ENCODE measurements at places on chromosomes 3 and 15. TPM values are rescaled to one million over a fixed set of nuclear protein-coding genes. Genes with fewer than 3 reads are reported as not detected.

DNA sequence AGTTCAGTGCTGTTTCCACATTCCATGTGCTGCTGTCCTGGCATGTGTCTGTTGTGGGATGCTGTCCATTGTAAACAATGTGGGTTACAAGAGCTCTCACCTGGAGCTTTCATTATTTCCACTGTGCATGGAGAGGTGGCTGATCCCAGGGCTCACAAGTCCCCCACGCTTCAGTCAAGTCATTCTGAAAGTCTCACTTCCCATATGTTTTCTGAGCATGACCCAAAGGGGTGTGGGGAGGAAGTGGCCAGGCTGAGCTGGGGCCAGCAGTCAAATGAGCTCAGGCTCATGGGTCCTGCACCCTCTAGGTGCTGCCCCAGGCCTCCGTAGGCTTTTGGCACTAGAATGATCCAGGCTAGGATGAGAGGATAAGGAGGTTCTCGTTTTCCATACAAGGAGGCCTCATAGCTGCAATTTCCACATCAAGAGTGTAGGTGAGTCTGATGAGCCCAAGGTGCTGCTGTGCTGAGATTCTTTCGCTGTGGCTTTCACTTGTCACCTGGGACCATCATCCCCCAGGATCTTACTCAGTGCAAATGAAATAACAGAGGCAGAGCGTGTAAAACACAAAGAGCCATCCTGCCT, 22.0 kb downstream of the STARD5 start:
- no peaks in the 10 kb centered on the region for H3K27me3 ChIP-seq
- H3K4me3 ChIP-seq: peak overlapping the region; percentile 1
- H3K27ac ChIP-seq: peak overlapping the region; percentile 94
- peak; percentile 92 for DNase-seq
- peaks cover 68% of the 10 kb centered on the region for H3K36me3 ChIP-seq
- peaks cover 82% of the 10 kb centered on the region for H3K4me1 ChIP-seq

- H3K27me3 ChIP-seq: no peaks in the 10 kb centered on the region
- H3K27ac ChIP-seq: no peak overlapping the region
Measured at GRCh38 chr3:71168880-71169411, 414.6 kb downstream of the FOXP1 start.

OR5K2 gene
- polyA plus RNA-seq: not detected

DNA sequence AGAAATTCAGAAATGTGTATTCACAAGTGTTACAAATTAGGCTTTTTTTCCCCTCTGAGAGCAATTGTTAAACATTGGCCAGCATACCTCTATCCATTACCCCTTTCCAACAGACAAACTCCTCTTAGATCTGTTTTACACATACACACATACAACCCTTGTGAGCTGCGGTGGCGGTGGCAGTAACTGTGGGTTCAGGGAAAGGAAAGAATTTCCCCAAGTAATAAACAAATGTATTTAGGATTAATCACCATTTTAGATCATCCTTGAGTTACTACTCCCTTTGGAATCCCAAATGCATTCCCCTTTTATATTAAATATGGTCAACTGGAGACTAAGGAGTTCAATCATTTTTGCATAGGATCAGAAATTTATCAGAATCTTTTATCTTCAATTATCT, 667.0 kb downstream of the FHIT start:
- H3K27me3 ChIP-seq: no peaks in the 10 kb centered on the region
- H3K27ac ChIP-seq: no peak overlapping the region
- no peak for DNase-seq
- H3K36me3 ChIP-seq: no peaks in the 10 kb centered on the region

GRCh38 chr15:86016750-86017149, 62.9 kb upstream of the AGBL1 start:
- no peaks in the 10 kb centered on the region for H3K4me1 ChIP-seq
- H3K4me3 ChIP-seq: no peak overlapping the region
- H3K27me3 ChIP-seq: no peaks in the 10 kb centered on the region
- no peaks in the 10 kb centered on the region for H3K36me3 ChIP-seq
- no peak overlapping the region for H3K27ac ChIP-seq
- no peak for DNase-seq

AEN gene
- polyA plus RNA-seq: 4.6 TPM

DNA sequence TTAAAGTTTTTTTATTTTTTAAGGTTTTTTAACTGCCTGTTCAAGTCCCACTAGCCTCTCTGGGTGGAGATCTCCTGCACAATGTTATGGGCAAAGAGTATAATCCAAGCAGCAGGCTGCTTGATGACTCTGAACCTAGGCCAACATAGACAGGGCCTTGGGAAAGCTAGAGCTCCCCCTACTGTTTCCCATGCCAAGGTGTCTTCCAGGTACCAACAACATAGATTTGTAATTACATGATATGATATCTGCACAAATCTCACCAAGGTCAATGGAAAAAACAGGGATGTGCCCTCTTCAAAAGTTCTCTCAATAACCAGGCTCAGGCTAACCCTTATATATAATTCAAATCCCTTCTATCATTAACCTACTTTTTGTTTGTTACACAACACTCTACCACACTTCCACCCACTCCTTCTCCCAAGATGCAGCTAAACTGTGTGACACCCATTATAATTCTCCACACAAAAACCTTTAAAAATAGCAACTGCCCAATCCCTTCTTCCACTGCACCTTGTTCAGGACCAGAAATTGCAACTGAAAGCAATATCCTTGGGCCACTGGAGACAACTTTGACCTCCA, 43.8 kb downstream of the RBM15B start:
- no peaks in the 10 kb centered on the region for H3K4me1 ChIP-seq
- H3K27me3 ChIP-seq: no peaks in the 10 kb centered on the region
- H3K27ac ChIP-seq: no peak overlapping the region
- peaks cover 86% of the 10 kb centered on the region for H3K36me3 ChIP-seq

GRCh38 chr3:58334506-58334884, 1.8 kb downstream of the PXK start:
- peak overlapping the region; percentile 94 for H3K4me3 ChIP-seq
- H3K27ac ChIP-seq: peak overlapping the region; percentile 94
- no peaks in the 10 kb centered on the region for H3K36me3 ChIP-seq
- no peak for DNase-seq

GRCh38 chr3:187994221-187995042, 159.5 kb upstream of the LPP start:
- no peak overlapping the region for H3K4me3 ChIP-seq
- H3K4me1 ChIP-seq: no peaks in the 10 kb centered on the region
- DNase-seq: no peak
- no peak overlapping the region for H3K27ac ChIP-seq
- H3K36me3 ChIP-seq: no peaks in the 10 kb centered on the region

DNA sequence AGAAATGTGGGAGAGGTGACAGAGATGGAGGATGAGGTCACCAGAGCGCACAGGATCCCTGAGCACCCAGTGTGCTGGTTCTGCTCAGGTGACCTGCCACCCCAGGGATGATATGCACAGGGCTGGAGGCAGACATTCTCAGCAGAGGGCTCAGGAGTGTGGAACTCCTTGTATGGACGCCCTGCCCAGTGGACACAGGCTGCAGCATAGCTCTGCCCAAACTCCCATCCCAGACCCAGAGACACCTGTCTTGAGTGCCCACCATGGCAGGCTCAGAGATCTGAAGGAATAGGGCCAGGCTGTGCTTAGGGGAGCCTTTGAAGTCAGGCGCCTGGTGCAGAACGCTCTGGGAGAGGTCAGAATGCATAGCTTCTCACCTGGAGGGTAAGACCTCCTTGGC, 47.3 kb downstream of the PPCDC start:
- DNase-seq: no peak
- peaks cover 84% of the 10 kb centered on the region for H3K4me1 ChIP-seq

GRCh38 chr3:25471081-25471768, 43.2 kb downstream of the RARB start:
- H3K4me1 ChIP-seq: no peaks in the 10 kb centered on the region
- H3K4me3 ChIP-seq: no peak overlapping the region
- H3K36me3 ChIP-seq: no peaks in the 10 kb centered on the region

DNA sequence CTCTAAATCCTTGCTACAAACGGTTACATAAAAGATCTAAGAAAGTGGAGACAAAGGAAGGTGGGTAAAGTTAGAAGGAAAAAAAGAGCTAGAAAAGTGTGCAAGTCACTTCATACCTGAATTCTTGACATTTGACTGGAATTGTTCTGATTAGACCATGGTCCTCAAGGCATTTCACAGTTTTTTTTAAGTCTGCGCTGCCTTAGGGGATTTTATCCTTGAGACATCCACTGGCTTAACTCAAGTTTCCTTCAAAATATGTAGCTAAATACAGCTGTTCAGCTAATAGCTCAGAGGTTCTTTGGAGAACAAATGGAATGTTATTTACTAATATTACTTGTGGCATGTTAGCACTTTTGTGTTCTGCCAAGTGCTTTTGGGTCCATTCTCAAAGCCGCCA, 236.9 kb downstream of the TP63 start:
- H3K4me1 ChIP-seq: no peaks in the 10 kb centered on the region
- H3K36me3 ChIP-seq: no peaks in the 10 kb centered on the region
- H3K27ac ChIP-seq: no peak overlapping the region
- no peaks in the 10 kb centered on the region for H3K27me3 ChIP-seq
- no peak overlapping the region for H3K4me3 ChIP-seq

SPATA12 gene
- polyA plus RNA-seq: 0.10 TPM

DNA sequence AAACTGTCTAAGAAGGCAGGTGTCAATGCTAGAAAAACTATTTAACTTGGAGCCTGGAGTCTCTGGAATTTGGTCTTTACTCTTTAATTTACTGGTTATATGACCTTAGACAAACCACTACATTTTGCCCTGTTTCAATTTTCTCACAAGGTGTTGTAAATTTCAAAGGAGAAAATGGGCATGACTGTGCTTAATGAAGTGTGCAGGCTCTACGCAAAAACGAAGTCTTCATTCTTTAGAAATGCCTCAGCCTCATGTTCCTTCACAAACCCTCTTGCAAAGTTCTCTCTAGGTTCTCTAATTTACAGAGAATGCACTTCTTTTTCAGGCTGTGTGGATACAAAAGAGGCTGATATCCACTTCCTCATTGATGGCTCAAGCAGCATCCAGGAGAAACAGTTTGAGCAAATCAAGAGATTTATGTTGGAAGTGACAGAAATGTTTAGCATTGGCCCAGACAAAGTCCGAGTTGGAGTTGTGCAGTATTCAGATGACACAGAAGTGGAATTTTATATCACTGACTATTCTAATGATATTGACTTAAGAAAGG, 39.1 kb downstream of the COL6A5 start:
- no peaks in the 10 kb centered on the region for H3K4me1 ChIP-seq
- no peak for DNase-seq
- H3K27ac ChIP-seq: no peak overlapping the region

CPNE4 gene
- not detected for polyA plus RNA-seq

DNA sequence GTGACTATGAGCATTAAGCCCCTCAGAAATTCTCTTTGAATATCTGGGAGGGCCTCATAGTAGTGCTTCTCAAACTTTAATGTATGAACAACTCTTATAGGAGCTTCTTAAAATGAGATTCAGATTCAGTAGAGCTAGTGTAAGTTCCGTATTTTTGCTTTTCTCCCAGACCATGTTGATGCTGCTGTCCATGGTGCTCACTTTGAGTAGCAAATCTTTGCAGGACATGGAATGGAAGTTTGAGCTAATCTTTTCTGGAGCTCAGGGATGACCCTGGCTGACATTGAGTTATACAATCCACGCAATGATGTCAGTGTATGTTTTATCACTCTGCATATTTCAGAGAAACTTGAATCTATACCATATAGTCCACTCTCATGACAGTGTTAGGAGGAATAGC, 134.2 kb downstream of the OTOL1 start:
- H3K27me3 ChIP-seq: no peaks in the 10 kb centered on the region
- no peak for DNase-seq
- H3K4me1 ChIP-seq: no peaks in the 10 kb centered on the region
- H3K4me3 ChIP-seq: no peak overlapping the region
- no peak overlapping the region for H3K27ac ChIP-seq

DNA sequence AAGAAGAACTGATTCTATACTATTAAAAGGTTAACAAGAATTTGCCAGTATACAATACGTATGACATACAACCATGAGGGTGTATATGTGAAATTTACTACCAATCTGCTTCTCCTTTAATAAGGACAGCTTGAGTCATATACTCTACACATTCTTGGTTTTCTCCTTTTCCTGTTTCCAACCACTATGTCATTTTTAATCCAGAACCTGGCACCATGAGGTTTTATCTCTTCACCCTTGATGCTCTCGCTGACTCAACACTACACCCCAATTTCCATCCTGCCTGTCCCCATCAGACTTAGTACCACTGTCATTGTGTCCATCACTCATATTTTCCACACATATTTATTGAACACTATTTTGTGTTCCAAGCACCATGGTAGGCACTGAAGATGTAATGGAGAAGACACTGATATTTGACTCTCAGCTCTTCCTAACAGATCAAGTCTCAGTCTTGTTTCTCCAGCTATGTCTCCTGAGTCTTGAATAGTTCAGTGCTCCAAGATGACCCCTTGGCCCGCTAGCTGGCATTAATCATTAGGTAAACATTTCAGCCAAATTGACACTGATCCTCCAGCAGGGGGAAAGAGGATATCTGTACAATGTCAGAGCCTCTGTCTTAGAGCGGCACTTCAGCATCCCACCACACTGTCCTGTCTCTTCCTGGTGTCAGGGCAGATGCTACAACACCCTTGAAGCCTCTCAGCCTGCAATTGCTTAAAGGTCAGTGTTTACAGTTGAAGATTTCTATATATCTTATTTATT, 11.2 kb upstream of the COL8A1 start:
- no peaks in the 10 kb centered on the region for H3K36me3 ChIP-seq
- no peak for DNase-seq
- no peaks in the 10 kb centered on the region for H3K27me3 ChIP-seq
- no peak overlapping the region for H3K4me3 ChIP-seq
- H3K27ac ChIP-seq: no peak overlapping the region
- no peaks in the 10 kb centered on the region for H3K4me1 ChIP-seq

IL20RB gene
- 0.47 TPM for polyA plus RNA-seq

DNA sequence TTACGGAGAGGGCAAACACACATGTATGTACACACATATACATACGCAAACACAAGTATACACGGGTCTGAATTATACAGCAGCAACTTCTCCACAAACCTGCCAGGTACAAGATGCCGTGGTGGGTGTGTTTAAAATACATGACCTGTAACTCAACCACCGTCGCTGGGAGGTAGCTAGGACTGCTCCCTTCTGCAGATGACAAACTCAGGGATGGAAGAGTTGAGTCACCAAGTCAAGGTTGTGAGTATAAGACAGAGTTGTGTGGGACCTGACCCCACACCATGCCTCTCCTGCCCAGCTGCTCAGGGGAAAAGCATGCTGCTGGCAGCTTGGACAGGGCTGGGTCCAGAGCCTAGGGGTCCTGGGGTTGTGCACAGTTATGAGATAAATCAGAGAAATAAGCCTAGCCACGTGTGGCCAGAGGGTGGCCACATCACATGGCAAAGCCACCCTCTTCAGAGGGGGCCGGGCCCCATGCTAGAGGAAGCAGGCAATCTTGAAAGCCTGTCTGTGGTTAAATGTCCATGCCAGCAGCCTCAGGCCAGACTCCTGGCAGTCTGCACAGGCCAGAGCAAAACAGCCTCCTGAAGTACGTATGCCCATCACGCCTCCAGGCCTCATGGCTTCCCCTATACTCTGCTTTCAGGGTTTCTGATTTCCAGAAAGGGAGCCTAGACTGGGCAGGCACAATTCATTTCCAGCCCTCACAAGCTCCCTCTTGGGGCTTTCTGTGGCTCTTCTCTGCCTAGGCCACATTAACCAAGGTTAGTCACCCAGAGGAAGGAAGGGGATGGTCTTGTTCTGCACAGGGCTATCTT, 107.7 kb upstream of the RPL32 start:
- H3K36me3 ChIP-seq: peaks cover 76% of the 10 kb centered on the region
- no peaks in the 10 kb centered on the region for H3K27me3 ChIP-seq
- H3K4me3 ChIP-seq: no peak overlapping the region
- no peak for DNase-seq
- H3K4me1 ChIP-seq: peaks cover 37% of the 10 kb centered on the region

GNAT1 gene
- not detected for polyA plus RNA-seq

EXD1 gene
- not detected for polyA plus RNA-seq
